ENCODE measurements at places on chromosomes 2 and 18.
A peak's percentile ranks its signal among the peaks of the same experiment; 100 is the strongest.

- no peak for DNase-seq
Measured at GRCh38 chr18:34358923-34359322, 134.2 kb upstream of the NOL4 start.

- no peak for DNase-seq
Measured at GRCh38 chr2:108124736-108125495, 114.9 kb upstream of the SULT1C3 start.

DNA sequence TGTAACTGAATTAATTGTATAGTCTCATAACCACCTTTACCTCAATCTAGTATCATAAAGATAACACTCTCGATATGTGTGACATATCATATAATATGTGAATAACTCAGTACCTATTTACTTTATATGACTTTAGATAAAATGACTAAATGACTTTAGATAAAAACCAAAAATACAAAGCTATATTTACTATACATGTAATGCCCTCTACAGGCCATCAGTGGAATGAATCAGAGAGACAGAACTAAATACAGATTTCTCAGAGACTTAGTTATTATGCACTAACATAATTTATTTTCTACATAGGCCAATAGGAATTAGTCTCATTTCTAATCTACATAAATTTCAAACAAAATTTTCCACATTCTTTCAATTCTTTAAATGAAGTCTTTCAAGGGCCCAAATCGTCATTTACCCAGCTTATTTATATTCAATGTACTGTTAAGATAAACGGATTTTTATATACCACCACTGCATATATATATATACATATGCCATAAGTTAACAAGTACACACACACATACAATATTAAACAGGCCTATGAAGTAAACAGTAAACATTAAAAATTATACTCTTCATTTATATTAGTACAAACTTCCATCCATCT, 219.9 kb downstream of the EXOC6B start:
- no peak for DNase-seq

DNA sequence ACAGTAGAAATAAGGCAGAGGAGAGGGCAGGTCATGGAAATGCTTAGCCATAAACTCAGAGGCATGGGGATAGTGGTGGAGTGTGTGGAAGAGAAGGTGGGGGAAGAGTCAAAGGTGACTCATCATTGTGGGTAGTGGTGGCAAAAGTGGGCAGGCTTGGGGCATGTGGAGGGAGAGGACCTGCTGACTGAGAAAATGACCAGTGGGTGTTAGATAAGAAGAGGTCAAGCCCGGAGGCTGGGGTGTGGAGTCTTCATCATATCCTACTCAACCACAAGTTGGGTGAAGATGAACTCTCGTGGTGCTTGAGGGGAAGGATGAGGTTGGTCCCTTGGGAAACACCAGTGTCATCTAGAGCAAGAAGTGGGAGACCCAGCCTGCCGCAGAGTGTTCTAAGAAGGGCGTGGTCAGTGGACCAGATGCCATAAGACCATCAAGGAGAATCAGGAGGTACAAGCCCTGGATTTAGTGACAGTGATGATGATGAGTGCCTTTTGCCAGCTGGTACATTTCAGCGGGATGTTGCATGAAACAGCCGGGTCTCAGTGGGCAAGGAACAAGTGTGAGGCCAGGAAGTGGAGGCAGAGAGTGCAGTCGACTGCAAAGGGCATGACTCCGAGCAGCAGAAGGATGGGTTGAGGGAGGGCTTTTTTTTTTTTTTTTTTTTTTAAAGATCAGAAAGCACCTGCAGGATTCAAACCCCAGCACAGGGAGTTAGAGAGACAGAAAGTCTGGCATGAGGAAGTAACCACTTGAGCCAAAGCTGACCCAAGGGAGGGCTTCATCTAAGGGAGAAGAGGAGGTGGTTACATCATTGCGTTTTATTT, 122.6 kb upstream of the SPRED2 start:
- no peak for DNase-seq

- DNase-seq: no peak
Measured at GRCh38 chr18:54127759-54128378, 96.6 kb downstream of the MBD2 start.

- DNase-seq: no peak
Measured at GRCh38 chr2:197614532-197614931, 60.9 kb downstream of the RFTN2 start.

DNA sequence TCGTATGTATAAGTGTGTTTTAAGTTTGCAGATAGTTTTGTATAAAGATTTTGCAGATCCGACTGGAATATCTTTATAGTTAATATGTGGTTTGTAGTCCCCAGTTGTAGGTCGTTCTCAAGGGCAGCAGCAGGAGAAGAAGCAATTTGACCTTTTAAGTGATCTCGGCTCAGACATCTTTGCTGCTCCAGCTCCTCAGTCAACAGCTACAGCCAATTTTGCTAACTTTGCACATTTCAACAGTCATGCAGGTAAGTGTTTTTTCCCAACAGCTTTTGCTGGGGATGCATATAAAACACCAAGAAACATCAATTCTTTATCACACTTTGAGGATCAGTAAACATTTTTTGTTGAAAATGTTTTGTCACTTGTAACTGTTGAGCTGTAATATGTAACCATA, 52.7 kb downstream of the AGFG1 start:
- no peak for DNase-seq

GRCh38 chr2:12155303-12156051, 409.0 kb downstream of the LPIN1 start:
- DNase-seq: no peak

- DNase-seq: no peak
Measured at GRCh38 chr2:239323447-239323846, 77.4 kb downstream of the HDAC4 start.

DNA sequence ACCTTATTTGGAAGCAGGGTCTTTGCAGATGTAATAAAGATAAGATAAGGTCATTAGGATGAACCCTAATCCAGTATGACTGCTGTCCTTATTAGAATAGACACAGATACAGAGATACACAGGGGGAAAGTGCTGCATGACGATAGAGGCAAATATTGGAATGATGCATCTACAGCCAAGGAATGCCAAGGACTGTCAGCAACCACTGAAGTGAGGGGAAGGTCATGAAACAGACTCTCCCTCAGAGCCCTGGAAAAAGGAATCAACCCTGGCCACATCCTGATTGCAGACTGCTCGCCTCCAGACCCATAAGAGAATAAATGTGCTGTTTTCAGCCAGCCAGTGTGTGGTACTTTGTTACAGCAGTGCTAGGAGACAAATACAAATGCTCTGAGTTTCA, 14.8 kb downstream of the TMEM237 start:
- DNase-seq: no peak

GRCh38 chr2:43224571-43225092, 1.8 kb downstream of the ZFP36L2 start:
- peak; percentile 43 for DNase-seq

GRCh38 chr18:78920456-78921138, 59.0 kb upstream of the SALL3 start:
- no peak for DNase-seq

- no peak for DNase-seq
Measured at GRCh38 chr18:74613381-74613780, 15.7 kb downstream of the ZNF407 start.

DNA sequence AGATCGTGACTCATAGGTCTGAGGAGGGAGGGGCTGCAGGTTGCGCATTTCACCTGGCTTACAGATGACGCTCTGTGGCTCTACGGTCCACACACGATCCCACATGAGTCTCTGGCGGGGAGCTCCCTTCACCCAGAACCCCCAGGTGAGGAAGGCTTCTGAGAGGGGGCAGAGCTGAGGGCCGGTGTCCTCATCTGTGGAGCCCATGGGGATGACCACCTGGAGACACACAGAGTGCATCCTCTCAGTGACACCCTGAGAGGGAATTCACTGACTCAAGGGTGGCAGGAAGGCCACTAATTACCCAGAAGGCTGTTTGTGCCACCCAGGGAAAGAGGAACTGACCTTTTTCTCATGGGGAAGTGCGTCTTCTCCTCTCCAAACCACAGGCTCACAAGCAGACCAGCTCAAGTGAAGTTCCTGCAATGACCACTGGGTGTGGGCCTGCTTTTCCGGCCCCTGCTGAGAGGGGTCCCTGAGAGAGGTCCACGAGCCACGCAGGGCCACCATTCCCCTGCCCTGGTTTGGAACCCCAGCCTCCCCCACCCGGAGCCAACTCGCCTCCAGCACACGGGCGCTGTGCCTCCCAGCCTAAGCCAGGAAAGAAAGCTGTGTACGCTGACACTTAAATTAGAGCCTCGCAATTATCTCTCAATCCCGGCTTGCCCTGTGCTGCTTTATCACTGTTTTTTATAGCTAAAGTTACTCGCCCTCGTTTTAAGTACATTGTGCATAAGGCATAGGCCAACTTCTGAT, 114.1 kb downstream of the BCL11A start:
- DNase-seq: no peak

DNA sequence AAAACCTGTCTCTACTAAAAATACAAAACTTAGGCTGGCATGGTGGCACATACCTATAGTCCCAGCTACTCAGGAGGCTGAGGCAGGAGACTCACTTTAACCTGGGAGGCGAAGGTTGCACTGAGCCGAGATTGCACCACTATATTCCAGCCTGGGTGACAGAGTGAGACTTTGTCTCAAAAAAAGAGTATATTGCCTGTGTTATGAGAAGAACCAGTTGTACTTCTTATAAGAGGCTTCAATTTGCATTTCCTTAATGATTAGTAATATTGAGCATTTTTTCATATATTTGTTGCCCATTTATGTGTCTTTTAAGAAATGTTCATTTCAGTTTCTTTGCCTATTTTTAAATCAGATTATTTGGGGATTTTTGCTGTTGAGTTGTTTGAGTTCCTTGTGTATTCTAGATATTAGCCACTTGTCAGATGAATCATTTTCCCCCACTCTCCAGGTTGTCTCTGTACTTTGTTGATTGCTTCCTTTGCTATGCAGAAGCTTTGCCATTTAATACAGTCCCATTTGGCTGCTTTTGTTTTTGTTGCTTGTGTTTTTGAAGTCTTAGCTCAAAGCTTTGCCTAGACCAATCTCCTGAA, 75.8 kb upstream of the LRPPRC start:
- no peak for DNase-seq

DNA sequence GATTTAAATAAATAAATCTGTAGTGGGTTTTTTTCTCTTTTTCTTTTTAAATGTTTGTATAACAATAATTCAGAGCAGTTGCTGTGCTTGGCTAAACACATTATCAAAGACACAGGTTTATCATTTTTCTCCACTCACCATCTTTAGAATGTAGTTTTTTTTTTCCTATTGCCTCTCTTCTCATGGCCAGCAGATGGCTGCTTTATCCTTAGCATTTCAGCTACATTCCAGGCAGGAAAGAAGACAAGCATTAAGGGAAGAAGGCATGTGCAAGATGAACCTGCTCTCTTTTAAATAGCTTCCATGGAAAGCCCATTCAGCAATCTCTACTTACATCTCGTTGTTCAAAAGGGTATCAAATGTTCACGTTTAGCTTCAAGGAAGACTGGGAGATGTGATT, 42.6 kb downstream of the ARHGAP15 start:
- DNase-seq: no peak

- DNase-seq: no peak
Measured at GRCh38 chr2:150041722-150042425, 445.6 kb downstream of the RND3 start.

DNA sequence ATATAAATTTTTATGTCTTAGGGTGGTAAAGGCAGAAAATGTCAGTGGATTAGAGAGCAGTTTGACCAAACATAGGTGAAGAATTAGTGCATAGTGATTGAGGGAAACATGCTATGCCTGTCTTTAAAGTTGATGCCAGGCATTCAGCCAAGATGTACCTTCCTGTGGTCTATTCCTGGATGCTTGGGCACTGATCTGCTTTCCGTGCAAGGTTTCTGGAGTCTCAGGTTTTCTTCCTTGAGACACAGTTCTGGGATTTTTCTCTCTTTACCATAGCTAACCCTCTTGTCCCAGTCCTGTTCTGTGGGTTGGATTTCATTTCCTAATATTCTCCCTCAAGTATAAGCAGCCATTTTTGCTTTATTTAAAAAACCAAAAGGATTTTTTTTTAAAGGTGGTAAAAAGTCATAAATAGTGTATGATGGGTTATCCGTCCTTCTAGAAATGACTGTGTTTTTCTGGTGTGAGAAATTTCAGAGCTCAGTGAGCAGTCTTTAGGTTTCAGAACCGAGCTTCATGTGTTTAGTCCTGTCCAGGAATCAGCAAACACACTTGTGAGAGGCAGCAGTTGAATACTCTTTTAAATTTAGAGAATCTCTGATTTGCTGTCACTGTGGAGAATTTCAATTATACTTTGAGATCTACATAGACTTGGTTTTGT, 43.0 kb upstream of the CYBRD1 start:
- no peak for DNase-seq

DNA sequence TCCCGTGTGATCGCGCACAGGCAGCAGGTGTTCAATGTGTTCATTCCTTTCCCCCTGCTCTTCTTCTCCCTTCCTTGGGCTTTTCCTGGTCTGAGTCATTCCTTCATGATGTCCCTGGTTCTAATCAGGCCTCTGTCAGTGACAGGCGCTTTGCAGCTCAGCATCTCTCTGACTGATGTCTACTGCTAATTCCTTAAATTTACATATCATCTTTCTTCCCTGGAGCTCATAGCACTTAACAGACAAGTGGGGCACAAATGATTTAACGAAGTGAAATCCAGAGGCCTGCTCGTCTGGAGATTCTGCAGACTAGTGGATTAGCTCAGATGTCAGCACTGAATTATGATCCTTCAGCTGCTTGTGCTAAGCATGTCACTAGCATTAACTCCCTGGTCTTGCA, 77.9 kb downstream of the NRP2 start:
- DNase-seq: no peak

- DNase-seq: no peak
Measured at GRCh38 chr2:71824436-71824835, 323.2 kb downstream of the CYP26B1 start.

DNA sequence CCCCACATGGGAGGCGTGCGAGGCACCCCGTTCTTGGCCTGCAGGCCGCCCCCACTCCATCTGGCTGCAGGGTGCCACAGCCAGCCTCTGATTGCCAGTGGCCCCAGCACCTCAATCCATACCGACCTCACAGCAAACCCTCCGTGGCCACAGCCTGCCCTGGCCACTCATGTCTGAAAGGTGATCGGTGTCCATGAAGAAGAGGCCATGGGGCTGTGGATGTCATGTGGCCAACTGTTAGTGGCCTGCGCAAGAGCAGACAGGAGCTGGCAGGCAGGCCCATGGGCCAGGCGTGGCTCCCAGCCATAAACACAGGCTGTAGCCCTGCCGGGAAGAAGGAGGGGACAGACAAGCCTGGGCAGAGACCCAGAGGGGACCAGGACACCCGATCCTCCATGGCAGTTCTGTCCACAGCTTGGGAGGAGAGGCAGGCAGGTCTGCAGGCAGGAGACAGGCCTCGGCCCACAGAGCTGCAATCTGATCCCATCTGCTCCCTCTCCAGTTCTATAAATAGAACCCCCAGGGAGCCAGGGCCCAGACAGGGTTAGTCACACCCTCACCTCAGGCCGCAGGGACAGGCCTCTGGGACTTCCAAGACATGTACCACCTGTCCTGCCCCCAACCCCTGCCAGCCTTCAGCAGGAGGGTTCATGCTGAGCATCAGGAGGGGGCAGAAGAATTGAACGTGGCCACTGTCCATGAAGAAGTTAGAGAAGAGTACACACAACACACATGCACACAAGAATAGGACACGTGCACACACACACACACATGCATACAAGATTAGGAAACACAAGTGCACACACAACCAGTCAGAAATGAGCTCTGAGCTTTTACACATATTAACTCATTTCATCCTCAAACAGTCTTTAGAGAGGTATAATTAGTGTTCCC, 16.9 kb downstream of the STEAP3 start:
- DNase-seq: no peak

- no peak for DNase-seq
Measured at GRCh38 chr2:18149660-18150246, 271.3 kb downstream of the KCNS3 start.
